ENCODE measurements at places on chromosomes 16 and 17.

GRCh38 chr17:34614698-34615097 lies 35.3 kb downstream of the TMEM132E start:
- DNase-seq = no peak

- DNase-seq = no peak
These were observed 6.6 kb downstream of the KRABD2 start for GRCh38 chr17:8369944-8370343.

- no peak for DNase-seq
These were observed 139.4 kb upstream of the ERCC4 start for GRCh38 chr16:13780406-13781168.

GRCh38 chr17:15935891-15936290 lies 9.0 kb upstream of the ADORA2B start:
- peak; percentile 29 for DNase-seq

DNA sequence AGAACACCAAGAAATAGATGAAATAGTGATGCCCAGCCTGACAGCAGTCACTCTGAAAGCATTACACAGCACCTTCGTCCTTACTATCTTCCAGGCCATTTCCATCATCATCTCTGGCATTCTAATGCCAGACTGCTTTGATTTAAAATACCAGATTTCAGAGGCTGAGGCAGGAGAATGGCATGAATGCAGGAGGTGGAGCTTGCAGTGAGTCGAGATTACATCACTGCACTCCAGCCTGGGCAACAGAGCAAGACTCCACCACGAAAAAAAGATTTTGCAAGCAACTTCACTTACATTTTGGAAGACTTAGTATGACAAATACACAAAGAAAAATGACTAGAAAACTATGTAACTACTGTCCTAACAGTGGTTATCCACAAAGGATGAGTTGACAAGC lies 244.0 kb downstream of the CPPED1 start:
- no peak for DNase-seq

GRCh38 chr16:85505794-85506634 lies 107.1 kb upstream of the GSE1 start:
- no peak for DNase-seq

DNA sequence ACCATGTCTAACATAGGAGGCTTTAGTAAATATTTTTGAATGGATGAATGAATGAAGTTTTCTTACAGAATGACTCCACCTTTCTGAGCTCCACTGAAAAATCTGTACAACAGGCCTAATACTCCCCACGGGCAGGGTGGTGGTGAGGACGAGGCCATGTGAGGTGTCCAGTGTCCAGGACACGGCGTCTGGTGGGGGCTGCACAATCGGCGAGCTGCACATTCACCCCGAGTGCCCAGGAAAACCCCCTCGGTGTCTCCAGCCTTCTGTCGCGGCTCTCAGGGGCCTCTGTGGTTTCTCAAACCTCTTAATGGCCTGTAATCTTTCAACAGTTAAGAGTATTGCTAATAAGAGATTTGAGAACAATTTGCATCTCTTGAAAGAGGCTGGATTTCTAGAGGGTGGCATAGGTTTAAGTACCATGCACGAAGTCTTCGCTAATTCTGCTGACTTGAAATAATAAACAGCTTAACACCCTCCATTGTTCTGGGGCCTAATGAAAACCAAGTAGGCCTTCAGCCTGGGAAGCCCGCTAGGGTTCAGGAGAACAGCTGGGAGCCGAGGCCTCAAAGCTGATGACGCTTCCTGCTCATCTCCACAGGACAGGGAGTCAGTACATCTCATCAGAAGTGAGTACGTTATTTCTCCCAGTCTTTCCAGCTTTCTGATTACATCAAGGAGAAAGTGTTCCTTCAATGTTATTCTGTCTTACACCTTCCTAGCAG lies 304.6 kb upstream of the FOXF1 start:
- DNase-seq = no peak

- no peak for DNase-seq
These were observed 43.7 kb downstream of the NCOR1 start for GRCh38 chr17:16171613-16172012.

GRCh38 chr16:69179328-69180010 lies 7.5 kb upstream of the SNTB2 start:
- DNase-seq = peak; percentile 77

DNA sequence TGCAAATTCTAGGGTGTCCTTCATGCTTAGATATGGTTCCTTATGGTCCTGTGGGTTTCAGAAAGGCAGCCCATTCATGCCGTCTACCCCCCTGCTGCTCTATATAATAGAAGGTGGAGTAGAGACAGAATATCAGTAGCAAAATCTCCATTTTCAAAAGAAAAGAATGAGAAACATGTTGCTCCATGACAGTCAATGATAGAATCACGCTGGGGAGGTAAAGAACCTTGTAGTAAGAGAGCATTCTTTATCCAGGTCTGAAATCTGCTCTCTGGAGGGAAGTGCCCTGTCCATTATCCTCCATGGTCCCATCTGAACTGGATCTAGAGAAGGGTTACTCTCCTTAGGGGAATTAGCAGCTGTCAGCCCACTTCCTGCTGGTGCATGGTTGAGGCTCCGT lies 272.8 kb downstream of the WWOX start:
- DNase-seq = no peak

DNA sequence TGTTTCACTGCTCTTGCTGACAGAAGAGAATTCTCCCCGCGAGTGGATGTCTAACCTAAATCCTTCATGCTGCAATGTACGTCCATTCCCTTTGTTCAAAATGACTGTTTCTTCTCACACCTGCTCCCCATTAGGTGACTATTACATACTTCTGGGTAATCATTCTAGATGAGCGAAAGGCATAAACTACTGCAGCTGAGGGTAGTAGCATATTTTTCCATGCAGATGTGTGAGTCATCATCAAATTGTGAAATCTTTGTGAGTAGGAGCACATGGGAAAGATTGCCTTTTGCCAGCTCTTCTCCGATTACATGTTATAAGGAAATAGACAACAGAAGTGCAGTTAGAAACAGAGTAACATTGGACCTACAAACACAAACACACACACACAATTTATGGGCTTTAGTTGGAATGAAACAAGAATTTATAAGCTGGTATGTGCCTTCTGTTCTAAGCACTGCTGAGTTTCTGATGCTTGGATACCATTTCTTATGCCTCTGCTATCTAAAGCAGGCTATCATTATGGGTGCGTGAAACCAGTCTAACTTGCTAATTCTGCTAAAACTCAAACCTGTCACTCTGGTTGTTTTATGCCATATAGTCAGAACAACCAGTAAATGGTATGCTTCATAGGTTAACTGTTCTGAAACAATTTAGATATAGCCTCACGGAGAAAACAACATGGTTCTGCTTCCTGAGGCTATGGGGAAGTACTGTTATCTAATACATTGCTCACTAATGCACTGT lies 346.9 kb upstream of the PSMD7 start:
- no peak for DNase-seq

- DNase-seq = no peak
These were observed 1.7 kb downstream of the OTOP3 start for GRCh38 chr17:74937064-74938051.

DNA sequence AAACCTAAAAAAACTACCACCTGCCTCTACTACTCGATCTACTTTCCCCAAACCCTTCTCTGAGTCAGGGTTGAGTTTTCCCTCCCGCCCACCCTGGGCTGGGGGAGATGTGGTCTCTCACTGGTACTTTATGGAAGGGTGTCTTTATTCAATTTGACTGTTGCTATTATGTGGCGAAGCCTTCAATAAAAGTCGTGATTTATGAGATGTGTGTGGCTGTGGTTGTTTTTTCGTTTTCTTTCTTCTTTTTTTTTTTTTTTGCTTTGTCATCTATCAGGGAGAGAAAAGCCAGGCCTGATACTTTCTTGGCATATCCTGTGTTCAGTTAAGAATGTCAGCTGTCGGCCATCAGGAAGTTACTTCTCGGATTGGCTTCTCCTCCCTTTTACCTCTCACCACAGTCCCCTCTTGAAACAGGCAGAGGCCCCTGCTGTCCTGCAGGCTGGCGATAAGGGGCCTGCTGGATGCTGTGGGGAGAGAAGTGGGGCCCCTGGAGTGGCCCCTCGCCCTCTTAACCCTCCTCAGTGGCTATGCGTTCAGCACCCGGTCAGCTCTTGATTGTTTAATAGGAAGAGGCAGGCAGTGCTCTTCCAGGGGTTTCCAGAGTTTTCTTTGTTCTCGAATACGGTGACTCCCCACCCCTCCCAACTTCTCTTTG lies 123.0 kb downstream of the MSI2 start:
- DNase-seq = no peak

DNA sequence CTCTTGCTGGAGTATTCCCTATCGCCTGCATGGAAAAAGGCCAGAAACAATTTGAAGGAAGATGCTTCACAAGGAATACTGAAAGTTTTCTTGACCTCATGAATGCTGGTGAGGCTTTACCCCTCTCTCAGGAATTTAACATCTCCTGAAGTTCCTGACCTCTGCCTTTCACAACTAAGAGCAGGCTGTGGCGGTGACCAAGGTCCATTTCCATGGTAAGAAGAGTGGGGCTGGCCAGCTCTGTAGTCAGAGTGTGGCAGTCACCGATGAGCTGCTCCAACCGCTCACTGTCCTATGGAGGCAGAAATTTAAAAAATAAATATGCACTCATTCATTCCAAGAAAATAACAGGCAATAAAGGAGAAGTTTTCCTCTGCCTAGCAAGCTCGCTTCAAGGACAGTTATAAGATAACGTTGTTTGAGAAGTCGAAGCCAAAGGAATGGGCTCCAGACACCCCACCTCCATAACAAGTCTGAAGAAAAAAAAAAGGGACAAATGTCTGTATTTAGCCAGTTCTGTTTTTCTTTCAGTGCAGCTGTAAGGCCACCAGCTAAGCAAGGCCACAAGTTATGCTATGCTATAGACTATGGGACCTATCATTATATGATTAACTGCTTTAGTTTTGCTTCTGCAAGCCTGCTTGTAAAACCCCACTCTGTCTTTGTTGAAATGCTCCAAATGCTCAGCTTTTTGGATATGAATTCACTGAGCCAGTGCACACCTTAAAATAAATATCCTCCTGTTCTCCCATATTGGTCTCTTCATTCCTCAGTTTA lies 6.0 kb upstream of the CCL4L2 start:
- no peak for DNase-seq
